ENCODE measurements at places on chromosomes 6 and 20. TPM values are rescaled to one million over a fixed set of nuclear protein-coding genes. Genes with fewer than 3 reads are reported as not detected.

The OLIG3 gene
- total RNA-seq: not detected

The TMEM244 gene
- total RNA-seq: 0.52 TPM

The CNKSR3 gene
- total RNA-seq: 5.6 TPM

The CRISP2 gene
- total RNA-seq: not detected

DNA sequence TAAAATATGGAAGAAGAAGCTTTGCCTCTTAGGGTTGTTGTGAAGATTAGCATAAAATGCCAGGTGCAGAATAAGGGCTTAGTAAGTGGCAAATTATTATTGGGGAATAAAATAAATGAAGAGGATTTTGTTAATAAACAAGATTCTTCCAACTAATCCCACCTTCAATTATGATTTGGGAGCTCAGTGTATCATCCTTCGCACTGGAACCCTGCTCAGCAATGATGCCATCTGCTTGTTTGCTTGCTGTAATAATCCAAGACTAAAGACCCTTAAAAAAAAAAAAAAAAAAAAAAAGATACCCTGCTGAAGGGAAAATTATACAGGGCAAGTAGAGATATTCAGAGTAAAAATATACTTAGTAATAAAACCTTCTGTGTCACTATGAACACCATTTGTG, 62.0 kb upstream of the RREB1 start:
- DNase-seq: no peak

DNA sequence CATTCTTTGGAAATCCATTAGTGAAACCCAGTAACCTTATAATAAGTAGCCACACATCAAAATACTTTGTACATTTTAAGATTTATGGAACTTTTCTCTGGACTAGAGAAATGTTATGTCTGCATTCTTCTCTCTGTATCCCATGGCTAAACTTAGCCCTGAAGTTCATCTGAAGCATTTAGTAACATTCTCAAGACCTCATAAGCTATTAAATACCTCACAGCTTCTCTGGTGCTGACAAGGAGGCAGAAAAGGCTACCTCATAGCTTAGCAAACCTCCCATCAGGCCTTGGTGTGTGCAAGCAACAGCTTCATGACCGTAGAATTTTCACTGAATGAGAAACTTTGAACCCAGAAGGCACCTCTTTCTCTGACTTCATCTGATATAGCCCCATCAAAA, 38.9 kb upstream of the HDGFL1 start:
- DNase-seq: no peak

- DNase-seq: no peak
These were observed 3.5 kb downstream of the TDP2 start for GRCh38 chr6:24663189-24663588.

GRCh38 chr6:5105146-5105545, 20.0 kb downstream of the PPP1R3G start:
- DNase-seq: no peak

Data from LHCN-M2 (cell line).